ENCODE measurements at places on chromosomes 7 and 10.

- no peak for DNase-seq
Measured at GRCh38 chr10:17905491-17905890, 46.2 kb upstream of the SLC39A12 start.

DNA sequence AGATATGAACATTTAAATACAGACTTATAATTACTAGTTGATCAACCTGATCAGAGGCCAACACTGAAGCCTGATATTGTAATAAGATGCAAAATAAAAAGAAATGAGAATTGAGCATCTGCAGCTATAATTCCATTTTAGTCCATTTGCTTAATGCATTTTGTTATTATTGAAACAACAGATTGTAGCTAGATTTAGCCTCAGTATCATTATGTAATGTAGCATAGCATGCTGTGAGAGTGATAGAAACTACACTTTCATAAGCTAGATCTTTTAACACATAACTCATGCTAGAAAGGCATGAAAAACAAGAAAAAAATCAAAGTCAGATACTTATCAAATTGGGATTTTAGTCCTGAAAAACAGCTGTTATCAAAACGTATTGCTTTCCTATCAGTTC is 292.7 kb upstream of the ADARB2 start:
- no peak for DNase-seq

DNA sequence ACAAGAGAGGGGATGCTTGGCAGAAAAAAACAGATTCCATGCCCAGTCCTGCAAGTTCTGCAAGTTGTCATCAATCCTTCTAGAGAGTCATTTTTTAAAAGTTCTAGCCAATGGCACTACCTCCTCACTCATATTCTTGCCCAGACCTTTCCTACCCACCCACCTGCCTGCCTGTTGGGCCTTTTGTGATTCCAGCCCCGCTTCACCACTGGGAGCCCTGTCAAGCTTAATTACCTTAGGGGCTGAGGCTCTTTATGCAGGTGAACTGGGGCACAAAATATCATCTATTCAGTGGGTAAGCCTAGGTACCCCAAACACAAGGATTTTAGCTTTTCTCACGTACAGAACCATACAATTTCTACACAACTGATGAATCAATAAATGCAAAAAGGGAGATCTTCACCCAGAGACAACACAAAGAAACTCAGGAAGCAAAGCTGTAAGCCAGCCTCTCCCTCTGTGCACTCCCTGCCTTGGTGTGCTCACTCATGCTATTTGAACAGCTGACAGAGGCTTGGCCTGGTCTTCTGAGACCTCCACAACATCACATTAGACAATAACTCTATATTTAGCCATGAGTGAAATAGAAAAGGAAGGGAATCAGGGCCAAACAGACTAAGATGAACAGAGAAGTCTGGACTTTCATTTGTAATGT is 222.6 kb downstream of the HTR7 start:
- DNase-seq, result no peak

DNA sequence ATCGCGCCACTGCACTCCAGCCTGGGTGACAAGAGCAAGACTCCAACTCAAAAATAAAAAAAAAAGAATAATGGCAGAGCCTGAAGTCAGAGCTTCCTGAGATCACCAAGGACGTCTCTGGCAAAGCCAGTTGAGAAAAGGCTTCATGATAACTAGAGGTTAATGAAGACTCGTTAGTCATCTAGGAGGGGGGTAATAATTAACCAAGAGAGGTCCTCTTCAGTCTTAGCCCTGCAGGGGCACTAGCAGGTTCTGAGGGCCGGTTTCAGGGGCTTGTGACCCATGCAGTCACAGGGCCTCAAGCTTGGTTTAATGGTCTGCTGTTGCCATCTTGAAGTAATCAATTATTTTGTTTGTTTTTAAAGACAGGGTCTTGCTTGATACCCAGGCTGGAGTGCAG is 28.6 kb upstream of the PROSER2 start:
- DNase-seq, result no peak

GRCh38 chr10:644076-644942 is 45.2 kb downstream of the DIP2C start:
- DNase-seq, result no peak

DNA sequence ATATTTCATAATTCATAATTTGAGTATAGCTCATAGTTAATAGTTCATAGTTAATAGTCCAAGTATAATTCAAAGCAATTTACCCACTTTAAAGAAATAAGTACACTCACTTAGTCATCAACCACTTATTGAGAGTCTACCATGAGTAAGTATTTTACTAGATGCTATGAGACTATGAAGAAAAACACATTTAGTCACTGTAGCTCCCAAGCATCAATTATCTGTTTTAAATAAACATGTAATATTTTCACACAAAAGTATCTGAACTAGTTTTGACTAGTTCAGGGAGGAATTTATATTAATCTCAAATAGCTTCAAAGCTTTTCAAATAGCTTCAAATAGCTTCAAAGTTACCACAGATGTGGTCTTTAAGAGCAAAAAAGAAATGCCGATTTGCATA is 119.2 kb downstream of the ANK3 start:
- no peak for DNase-seq

Data from stimulated activated CD4-positive, alpha-beta T cell treated with anti-CD3 and anti-CD28 coated beads, TNF-alpha, amount 100 ng/mL, for 1 hour (primary cell).